Cardiac muscle cell (in vitro differentiated cells and primary cell): ENCODE measurements at places on chromosomes 3 and 15. TPM values are rescaled to one million over a fixed set of nuclear protein-coding genes. Genes with fewer than 3 reads are reported as not detected.

Gene PLSCR4
- total RNA-seq: 0.28 and 1.2 TPM in 2 replicates

DNA sequence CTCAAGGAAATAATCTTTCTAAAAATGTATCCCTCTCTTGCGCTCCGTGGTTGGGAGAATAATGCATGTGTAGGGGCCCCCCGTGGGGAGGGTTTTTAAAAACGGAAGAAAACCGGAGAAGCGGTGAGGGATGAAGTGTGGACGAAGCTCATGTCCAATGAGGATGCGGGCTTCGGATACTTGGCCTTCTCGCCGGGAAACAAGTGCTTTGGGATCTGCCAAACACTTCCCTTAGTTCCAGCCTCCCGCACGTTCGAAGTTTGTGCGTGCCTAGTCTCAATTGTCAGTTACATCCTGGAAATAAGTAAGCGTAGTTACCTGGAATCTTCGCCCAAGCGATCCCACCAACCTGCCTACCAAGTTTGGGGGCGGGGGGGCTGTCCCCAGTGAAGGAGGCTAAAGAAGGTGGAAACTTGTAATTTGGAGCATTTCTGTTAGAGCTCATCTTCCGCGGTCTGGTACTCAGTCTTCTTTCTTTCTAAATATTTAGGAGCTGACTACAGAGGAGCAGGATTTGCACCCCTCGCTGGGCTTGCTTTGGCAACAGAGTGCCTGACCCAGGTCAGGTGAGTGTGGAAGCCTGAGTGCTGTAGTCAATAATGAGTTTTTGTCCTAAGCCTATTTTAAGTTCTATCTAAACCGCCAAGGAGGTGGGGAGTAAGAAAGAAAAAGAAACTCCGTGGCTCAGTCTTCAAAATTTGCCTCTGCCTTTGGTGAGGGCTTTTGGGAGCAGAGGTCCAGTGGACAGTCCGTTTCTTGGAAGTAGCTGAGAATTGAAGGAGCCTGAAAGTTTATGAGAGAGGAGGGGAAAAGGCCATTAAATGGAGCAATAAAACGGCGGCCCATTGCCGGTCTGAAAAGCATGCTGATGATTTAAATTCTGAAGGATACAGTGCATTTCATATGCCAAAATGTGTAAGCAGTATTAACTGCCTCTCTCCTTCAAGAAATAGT lies 1.1 kb downstream of the ITPR1 start:
- no peak overlapping the region for H3K27ac ChIP-seq
- peaks cover 29% of the 10 kb centered on the region for H3K4me1 ChIP-seq
- H3K4me3 ChIP-seq: peak overlapping the region; percentile 98
- peak; percentile 51 for DNase-seq
- H3K36me3 ChIP-seq: no peaks in the 10 kb centered on the region
- peaks cover 5% of the 10 kb centered on the region for H3K27me3 ChIP-seq

Gene CEP19
- total RNA-seq: 2.9 and 5.0 TPM in 2 replicates

Gene ANO10
- 15.0 and 16.0 TPM in 2 replicates for total RNA-seq

Gene MAP2K5
- 6.8 and 9.2 TPM in 2 replicates for total RNA-seq

- no peak overlapping the region for H3K4me3 ChIP-seq
- no peak overlapping the region for H3K27ac ChIP-seq
- no peaks in the 10 kb centered on the region for H3K27me3 ChIP-seq
Observed at GRCh38 chr3:137471130-137471529, 293.0 kb upstream of the SOX14 start.

- H3K4me3 ChIP-seq: peak within 1 kb of the TSS; percentile 37
- no peaks in the 10 kb centered on the region for H3K36me3 ChIP-seq
- H3K4me1 ChIP-seq: no peaks in the 10 kb centered on the region
- H3K27ac ChIP-seq: no peak within 1 kb of the TSS
Observed at GRCh38 chr3:196311-197148, at the start of gene CHL1. CHL1 (plus strand) TSS chr3:196763; CDS start chr3:319777, 123,014 bp downstream.

Gene GRIP2
- total RNA-seq: 0.06 TPM in 1 of 2 replicates, not detected in the other

Gene RPUSD3
- total RNA-seq: 56.9 and 78.1 TPM in 2 replicates

- H3K4me3 ChIP-seq: peak within 1 kb of the TSS; percentile 75
- peak; percentile 82 for DNase-seq
- H3K27me3 ChIP-seq: no peaks in the 10 kb centered on the region
- no peaks in the 10 kb centered on the region for H3K36me3 ChIP-seq
- peaks cover 33% of the 10 kb centered on the region for H3K4me1 ChIP-seq
- peak within 1 kb of the TSS; percentile 97 for H3K27ac ChIP-seq
Observed at GRCh38 chr3:134250717-134251220, at the start of gene RYK. RYK (minus strand) TSS chr3:134250859; CDS start chr3:134250654, 205 bp downstream.

- no peak for DNase-seq
- no peaks in the 10 kb centered on the region for H3K36me3 ChIP-seq
- no peak overlapping the region for H3K27ac ChIP-seq
- no peak overlapping the region for H3K4me3 ChIP-seq
Observed at GRCh38 chr3:182414586-182414985, 378.7 kb upstream of the ATP11B start.

Gene PARP15
- not detected in 2 replicates for total RNA-seq

Gene CYP19A1
- total RNA-seq: 0.69 TPM in 1 of 2 replicates, not detected in the other

Gene LMOD3
- total RNA-seq: 0.11 and 0.18 TPM in 2 replicates

Gene ZNF774
- 1.7 and 14.6 TPM in 2 replicates for total RNA-seq

Gene LIPH
- 1.1 and 2.3 TPM in 2 replicates for total RNA-seq

GRCh38 chr3:8653800-8654408 lies 9.3 kb upstream of the SSUH2 start:
- no peaks in the 10 kb centered on the region for H3K36me3 ChIP-seq
- H3K27ac ChIP-seq: no peak overlapping the region
- no peak overlapping the region for H3K4me3 ChIP-seq
- H3K27me3 ChIP-seq: no peaks in the 10 kb centered on the region

Gene THBS1
- 55.2 and 70.2 TPM in 2 replicates for total RNA-seq

DNA sequence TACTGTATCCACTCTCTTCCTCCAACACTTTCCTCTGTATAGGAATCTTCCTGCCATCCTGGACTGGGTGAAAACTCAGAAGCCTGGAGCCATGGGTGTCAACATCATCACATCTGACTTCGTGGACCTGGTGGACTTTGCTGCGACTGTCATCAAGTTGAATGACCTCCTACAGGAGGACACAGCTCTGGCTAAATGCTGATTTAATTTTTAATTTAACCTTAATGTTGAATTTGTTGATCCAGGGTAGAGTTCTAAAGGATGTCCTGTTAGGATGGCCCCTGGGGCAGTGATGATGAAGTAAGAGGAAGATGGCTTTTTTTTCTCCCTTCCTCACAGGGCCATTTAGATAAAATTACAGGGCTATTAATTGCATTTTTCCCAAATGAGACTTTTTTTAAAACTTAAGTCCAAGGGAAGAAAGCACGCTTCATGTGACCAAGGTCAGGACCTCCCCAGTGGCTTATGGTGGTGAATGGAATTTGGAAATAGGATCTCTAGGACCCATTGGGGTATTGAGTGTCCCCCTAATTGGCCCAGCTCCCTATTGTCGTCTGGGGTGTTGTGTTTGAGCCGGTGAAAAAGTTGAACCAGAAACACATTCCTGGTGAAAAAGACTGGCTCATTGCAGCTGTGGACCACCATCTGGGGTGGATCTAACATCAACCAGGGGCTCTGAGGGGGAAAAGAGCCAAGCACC lies 125.7 kb upstream of the ZBED2 start:
- H3K27me3 ChIP-seq: no peaks in the 10 kb centered on the region
- DNase-seq: no peak
- no peak overlapping the region for H3K4me3 ChIP-seq

GRCh38 chr3:180626844-180627243 lies 24.9 kb downstream of the TTC14 start:
- no peaks in the 10 kb centered on the region for H3K36me3 ChIP-seq
- no peak for DNase-seq
- no peak overlapping the region for H3K4me3 ChIP-seq
- no peaks in the 10 kb centered on the region for H3K27me3 ChIP-seq

- H3K27me3 ChIP-seq: no peaks in the 10 kb centered on the region
- peaks cover 10% of the 10 kb centered on the region for H3K4me1 ChIP-seq
- no peaks in the 10 kb centered on the region for H3K36me3 ChIP-seq
- H3K27ac ChIP-seq: no peak overlapping the region
Observed at GRCh38 chr3:31241533-31241932, 291.2 kb upstream of the STT3B start.

- H3K4me3 ChIP-seq: no peak overlapping the region
- H3K27me3 ChIP-seq: no peaks in the 10 kb centered on the region
- DNase-seq: no peak
Observed at GRCh38 chr3:53490459-53490968, 3.9 kb upstream of the CACNA1D start.

- H3K36me3 ChIP-seq: no peaks in the 10 kb centered on the region
- H3K27me3 ChIP-seq: no peaks in the 10 kb centered on the region
- H3K27ac ChIP-seq: no peak overlapping the region
- H3K4me1 ChIP-seq: peaks cover 12% of the 10 kb centered on the region
Observed at GRCh38 chr3:185087419-185087818, 65.4 kb downstream of the C3orf70 start.

GRCh38 chr15:56454836-56455235 lies 10.1 kb downstream of the MNS1 start:
- H3K36me3 ChIP-seq: no peaks in the 10 kb centered on the region
- H3K27ac ChIP-seq: no peak overlapping the region
- no peak for DNase-seq
- no peaks in the 10 kb centered on the region for H3K27me3 ChIP-seq

GRCh38 chr3:4507024-4507596 lies 14.0 kb downstream of the ITPR1 start:
- no peaks in the 10 kb centered on the region for H3K36me3 ChIP-seq
- H3K4me1 ChIP-seq: peaks cover 34% of the 10 kb centered on the region
- no peak overlapping the region for H3K27ac ChIP-seq
- no peaks in the 10 kb centered on the region for H3K27me3 ChIP-seq
- no peak overlapping the region for H3K4me3 ChIP-seq
- DNase-seq: no peak

Gene ALDH1L1
- 1.3 and 2.6 TPM in 2 replicates for total RNA-seq

Gene GADL1
- total RNA-seq: 10.8 and 13.5 TPM in 2 replicates

DNA sequence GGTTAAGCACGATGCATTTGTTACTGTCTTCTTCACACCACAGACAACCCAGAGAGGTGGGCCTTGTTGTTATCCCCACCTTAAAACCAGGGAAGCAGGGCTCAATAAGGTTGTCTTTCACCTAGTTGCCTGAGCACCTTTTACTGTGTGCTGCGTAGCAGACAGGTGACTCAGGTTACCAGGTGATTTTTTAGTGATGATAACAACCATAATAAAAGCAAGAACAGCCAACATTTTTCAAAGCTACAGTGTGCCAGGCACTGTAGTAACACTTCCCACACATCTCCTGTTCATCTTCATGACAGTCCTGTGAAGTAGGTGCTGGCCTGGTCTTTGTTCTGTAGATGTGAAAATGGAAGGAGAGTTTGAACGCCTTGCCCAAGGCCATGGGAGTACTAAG lies 132.2 kb downstream of the SLC25A26 start:
- H3K36me3 ChIP-seq: no peaks in the 10 kb centered on the region
- H3K4me3 ChIP-seq: no peak overlapping the region
- no peaks in the 10 kb centered on the region for H3K27me3 ChIP-seq
- DNase-seq: no peak
- no peak overlapping the region for H3K27ac ChIP-seq

DNA sequence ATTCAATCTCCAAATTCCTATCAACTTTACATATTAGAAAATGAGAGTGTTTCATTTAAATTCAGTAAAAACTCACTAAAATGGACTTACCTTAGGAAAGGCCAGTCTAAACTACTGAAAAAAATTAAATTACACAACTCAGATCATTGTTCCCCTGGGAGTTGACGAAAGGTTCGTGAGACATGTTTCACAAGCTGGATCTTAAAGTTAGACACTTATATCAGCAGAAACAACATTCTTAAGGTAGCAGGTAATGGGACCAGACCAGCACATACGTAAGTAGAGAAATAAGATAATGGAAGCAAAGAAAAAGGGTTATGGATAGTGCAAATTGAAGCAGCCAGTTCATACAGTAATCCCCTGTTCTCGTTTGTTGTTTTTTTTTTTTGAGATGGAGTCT lies 8.9 kb downstream of the RFX7 start:
- peak; percentile 59 for DNase-seq
- no peaks in the 10 kb centered on the region for H3K27me3 ChIP-seq
- no peak overlapping the region for H3K27ac ChIP-seq
- no peaks in the 10 kb centered on the region for H3K4me1 ChIP-seq
